ENCODE measurements at places on chromosomes 12 and 14.

DNA sequence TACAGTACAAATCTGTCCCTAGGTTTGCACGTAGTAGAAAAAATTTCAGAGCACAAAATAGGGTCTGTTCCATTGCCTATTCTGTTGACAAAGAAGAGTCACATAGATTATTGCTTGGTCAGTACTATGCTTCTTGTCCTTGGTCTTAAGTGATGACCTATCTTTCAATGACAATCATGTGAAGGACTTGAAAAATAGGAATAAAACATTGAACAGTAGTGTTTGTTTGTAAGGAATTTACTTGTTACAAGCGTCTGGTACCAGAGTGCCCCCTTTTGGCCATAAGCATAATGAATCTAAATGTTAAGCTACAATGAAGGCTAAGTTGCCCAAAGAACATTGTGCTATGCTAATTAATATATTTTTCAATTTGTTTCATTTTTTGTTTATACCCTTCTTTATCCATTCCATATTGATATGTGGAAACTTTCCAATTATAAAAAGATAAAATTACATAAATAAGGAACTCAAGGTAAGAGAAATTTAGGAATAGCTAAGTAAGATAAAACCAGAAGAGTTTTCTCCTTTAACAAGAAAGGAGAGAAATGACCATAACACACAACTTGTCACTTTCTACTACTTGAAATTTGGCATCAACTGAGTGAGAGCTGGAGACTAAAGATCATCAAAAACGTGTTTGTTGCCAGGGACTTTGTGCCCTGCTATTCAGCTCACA is 204.7 kb downstream of the EPS8 start:
- peak; percentile 21 for DNase-seq

DNA sequence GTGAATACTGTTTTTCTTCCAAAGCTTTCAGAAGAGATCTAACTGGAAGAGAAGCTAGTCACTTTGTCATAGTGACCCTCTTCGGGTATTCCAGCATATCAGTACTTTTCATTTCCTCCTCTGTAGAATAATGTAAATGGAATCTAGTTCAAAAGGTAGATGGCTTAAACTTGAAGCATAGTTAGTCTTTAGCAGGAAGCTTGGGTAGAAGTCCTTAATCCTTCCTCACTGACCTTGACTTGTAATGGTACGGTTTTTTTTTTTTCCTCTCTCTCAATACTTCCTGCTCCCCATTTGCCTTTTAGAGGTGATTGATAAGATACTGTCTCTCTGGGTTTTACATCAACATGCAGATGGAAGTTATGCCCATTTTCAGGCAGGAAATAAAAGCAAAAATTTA is 1.7 kb downstream of the FBXO34 start:
- no peak for DNase-seq

DNA sequence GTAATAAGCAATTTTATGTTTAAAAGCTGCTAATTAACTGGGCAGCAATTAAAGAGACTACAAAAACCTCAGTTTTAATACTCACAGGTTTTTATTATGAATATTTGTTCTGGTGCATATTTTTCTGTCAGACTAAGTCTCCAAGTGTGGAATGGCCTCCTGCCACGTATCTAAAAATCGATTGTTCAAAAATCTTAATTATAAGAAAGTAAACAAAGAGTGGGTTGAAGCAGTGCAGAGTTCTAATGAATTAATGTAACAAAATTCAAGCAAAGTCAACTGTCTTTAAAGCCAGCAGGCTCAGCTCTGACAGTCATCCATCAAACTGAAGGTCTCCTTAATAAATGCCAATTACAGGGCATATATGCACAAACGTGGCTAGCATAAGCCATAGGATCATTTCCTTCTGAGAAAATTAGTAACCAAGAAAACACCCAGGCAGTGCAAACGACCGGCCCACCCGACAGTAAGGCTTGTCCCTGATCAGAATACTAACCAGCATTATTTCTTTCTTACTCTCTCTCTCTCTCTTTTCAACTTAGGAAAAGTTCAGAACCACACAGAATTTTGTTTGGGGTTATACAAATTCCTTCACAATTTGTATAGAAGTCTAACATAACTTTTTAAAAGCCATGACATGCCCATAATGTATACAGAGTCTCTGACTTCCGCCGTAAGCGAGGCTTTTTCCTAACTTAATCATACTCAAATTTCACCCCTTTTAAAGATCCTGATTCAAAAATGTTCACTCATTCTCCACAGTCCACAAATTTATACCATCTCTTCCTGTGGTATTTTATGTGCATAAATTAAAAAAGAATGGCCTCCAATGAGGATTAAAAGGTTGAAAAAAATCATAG is 83.8 kb downstream of the SLC25A21 start:
- DNase-seq, result no peak

GRCh38 chr14:61566537-61567225 is 128.6 kb upstream of the HIF1A start:
- no peak for DNase-seq

- DNase-seq, result peak; percentile 23
Observed at GRCh38 chr12:102816816-102817434, 100.1 kb downstream of the PAH start.

DNA sequence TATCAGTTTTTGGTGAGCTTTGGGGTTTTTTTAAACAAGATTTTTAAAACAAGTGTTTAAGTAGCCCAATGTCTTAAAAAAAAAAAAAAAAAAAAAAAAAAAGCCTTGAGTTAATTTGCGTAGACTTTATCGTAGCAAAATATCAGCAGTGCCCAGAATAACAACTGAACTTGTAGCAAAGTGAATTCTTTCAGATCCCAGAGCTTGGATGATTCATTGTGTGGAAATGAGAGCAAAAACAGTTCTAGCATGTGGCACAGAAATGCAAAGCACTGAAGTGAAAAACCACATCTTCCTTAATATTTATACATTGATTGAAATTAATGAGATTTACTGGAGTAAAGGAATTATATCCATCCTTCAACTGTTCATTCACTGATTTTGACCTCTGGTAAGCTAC is 258.1 kb downstream of the EGLN3 start:
- no peak for DNase-seq

DNA sequence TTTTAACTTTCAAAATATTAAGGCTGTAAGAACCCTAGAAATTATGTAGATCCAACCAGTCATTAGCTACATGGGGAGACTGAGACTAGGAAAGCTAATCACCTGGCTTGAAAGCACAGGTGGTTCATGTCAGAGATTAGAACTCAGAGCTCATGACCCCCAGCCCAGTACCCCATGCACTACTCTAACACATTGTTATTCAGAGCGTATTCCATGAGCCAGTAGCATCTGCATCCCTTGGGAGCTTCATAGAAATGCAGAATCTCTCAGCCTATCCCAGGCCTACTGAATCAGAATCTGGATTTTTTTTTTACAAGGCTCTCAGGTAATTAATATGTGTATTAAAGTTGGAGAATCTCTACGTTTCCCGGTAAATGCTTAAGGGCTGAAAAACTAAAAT is 161.7 kb downstream of the BTG1 start:
- DNase-seq, result no peak

DNA sequence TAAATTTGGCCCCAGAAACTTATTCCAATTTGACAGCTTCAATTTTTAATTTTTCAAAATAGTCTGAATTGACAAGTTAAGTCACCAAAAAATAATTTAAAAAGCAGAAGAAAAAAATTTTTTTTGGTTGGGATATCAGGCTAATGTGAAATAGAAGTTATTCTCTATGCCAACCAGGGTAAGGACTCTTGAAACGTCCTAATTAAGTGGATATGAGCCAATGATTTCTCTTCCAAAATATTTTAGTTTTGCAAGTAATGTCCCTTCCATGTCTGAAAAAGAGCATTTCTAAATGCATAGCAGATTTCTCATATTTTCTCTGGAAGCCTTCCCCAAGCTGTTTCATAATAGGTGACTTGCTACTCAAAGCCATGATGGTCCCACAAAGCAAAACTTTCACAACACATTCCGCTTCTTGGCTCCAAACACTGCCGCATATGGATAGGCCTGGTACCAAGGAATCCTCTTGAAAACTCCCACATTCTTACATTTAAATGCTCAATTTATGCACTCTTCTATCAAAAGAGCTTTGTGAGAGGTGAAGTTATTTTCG is 65.1 kb downstream of the SIX6 start:
- no peak for DNase-seq
